C1 segment of cervical spinal cord (tissue), 14 donors: ENCODE measurements at places on chromosomes 3 and 15.

DNA sequence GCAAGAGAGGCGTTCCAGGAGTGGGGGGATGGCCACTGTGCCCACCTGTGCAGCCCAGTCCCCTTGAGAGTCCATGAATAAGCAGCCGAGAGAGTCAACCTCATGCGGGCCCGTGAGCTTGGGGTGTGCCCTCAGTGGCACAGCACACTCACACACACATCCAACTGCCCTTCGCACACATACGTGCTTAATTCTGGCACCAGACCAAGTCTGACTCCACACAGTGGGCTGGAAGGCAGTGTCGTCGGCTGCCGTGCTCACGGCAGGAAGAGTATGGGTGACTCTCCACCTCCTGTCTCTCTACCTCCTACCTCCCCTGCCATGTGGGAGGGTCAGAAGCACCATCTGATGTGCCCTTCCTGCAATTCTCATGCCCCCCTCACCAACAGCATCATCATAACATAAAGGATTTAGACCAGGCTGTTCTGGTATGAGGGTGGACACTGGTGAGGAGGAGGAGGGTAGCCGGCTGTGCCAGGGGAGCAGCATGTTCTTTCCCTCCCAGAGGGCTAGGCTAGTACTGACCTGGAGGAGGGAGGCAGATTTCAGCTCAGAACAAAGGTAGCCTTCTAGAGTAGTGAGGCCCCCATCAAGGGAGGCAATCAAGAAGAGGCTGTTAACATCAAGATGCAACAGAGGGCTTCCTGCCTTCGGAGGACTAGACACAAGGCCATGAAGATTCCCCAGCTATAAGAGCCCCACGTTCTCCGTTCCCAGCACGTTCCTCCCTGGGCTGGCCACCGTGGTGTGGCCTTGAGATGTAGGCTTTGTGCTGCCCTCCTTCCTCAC, 5.3 kb upstream of the STRA6 start:
- no peak for DNase-seq

DNA sequence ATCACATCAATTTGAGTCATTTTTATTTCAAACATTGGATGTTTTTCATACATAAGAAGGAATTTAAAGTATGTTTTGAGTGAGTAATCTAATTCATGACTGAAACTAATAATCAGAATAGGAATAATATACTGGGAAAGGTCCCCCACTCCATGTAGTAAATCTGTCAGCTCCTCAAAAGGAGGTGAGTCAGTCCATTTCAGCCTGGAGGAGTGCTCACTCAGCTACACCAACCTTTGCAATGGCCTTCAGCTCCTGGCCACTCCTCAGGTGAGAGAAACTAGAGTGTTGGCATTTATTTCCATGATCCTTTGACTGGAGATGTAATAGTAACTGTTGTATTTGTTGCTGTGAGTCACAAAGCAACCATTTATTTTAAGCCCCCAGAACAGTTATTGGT, 744.9 kb upstream of the ARRDC4 start:
- DNase-seq = no peak

DNA sequence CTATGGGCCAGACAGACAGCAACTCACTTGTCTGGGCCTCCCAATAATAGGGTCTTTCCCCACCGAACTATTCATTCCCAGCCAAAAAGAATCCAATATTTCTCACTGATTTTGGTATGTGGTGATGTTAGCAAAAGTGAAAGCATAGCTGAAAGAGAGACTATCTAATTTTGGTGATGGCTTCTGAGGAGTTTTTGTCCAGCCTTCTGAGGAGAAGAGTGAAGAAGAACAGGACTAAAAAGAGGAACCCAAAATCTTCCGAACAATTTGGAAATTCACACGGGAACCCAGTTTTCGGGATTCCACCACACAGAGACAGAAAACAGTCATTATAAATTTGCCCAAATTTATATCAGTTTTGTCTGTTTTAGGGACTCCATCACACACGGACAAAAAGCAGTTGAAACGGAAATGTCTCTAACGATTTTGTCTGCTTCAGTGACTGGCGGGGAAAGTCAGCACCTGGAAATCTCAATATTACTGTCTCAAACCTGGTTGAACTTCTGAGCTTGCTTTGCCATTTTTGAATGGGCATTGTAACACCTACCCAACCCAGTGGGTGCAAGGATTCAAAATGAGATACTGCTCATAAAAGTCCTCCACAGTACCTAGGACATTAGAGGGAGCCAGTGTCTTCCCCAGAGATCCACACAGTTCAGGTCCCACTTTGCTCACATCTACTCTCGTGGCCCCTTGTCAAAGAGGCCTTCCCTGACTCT, 9.1 kb downstream of the CD80 start:
- no peak for DNase-seq

DNA sequence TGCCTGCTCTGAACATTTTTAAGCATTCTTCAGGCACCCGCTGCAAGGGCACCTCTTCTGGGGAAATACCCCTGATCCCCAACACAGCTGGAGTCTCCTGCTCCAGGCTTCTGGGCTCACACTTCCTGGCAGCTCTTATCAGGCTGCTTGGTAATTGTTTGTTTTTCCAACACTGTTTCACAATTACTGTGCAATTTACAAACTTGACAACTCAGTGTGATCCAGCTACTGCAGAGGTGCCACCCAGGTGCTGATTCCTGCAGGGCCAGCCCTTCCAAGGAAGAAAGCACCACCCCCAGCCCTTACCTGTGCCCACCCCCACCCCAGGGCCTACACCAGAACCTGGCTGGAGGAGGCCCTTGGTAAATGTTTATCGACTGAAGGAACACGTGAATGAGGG, 66.5 kb downstream of the MAGEF1 start:
- no peak for DNase-seq
